ENCODE measurements at places on chromosomes 16 and 17.

- DNase-seq: no peak
Observed at GRCh38 chr17:58493506-58493905, 5.3 kb upstream of the HSF5 start.

DNA sequence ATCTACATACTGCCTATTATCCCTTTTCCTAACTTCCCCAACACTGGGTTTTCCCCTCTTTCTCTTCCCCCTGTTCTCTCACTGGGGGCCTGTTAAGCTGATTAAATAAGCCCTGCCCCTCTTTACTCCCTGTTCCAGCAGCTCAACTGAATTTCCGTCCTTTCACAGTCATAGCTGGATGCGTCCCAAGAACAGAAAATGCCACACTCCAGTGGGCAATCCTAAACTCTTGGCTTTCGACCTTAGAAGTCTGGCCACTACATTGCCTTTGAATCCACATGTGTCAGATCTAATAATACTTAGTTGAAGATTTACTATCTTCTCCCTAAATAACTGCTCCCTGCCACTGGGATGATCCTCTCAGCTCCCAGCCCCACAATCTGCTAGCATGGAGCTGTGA lies 34.5 kb downstream of the KCNJ16 start:
- no peak for DNase-seq

GRCh38 chr17:8283356-8283755 lies 5.1 kb upstream of the RANGRF start:
- DNase-seq: no peak

GRCh38 chr16:2968368-2968737 lies 795 bp upstream of the PAQR4 start:
- DNase-seq: no peak

- no peak for DNase-seq
Observed at GRCh38 chr16:1097800-1098199, 1.8 kb upstream of the C1QTNF8 start.

GRCh38 chr16:66523861-66524354 lies 26.0 kb downstream of the TK2 start:
- DNase-seq: no peak

- no peak for DNase-seq
Observed at GRCh38 chr16:26155221-26155620, 463.5 kb downstream of the HS3ST4 start.

All from NCI-H1436 treated with DMSO at 0.1 percent for 48 hours (cell line).